T-cell (primary cell): ENCODE measurements at places on chromosomes 2 and 18. TPM values are rescaled to one million over a fixed set of nuclear protein-coding genes. Genes with fewer than 3 reads are reported as not detected.

NBEAL1 gene
- 14.3 TPM for total RNA-seq

C2orf78 gene
- not detected for total RNA-seq

PARD6G gene
- total RNA-seq = 0.96 TPM

NOL4 gene
- not detected for total RNA-seq

SOX11 gene
- not detected for total RNA-seq
